Prostate gland (tissue), 2 donors: ENCODE measurements at places on chromosomes 1 and 21. TPM values are rescaled to one million over a fixed set of nuclear protein-coding genes. Genes with fewer than 3 reads are reported as not detected.

The COL8A2 gene
- total RNA-seq = 10.7 TPM

The RORC gene
- 73.2 TPM for total RNA-seq

The TFF3 gene
- total RNA-seq = 30.6 TPM

- peaks cover 4% of the 10 kb centered on the region for H3K4me1 ChIP-seq
- H3K4me3 ChIP-seq = peak overlapping the region; percentile 1
- peak overlapping the region; percentile 96 for H3K27ac ChIP-seq
- no peaks in the 10 kb centered on the region for H3K27me3 ChIP-seq
- DNase-seq = no peak
Measured at GRCh38 chr1:209803568-209803967, 2.4 kb downstream of the IRF6 start.

The WLS gene
- total RNA-seq = 74.5 TPM

DNA sequence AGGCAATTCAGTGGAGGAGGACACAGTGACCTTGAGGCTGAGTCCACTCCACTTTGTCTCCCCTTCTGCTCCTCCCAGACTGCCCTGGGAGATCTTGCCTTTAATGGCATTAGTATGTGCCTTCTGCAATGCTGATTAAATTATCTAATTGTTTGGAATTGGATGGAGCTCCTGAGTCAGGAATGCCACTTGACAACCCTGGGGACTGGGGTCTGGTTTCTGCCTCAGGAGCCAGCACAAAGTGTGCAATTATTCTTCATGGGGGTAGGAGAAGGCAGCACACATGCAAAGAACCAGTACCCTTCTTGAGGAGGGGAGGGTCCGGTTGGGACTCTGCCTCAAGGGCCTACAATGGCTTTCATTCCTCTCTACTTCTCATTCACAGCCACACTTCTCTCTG is 11.9 kb upstream of the PLXNA2 start:
- H3K4me1 ChIP-seq = no peaks in the 10 kb centered on the region
- H3K36me3 ChIP-seq = no peaks in the 10 kb centered on the region
- H3K4me3 ChIP-seq = no peak overlapping the region
- no peak for DNase-seq

The RAB4A gene
- 106 TPM for total RNA-seq

GRCh38 chr21:15058854-15059263 is 5.9 kb downstream of the NRIP1 start:
- H3K4me1 ChIP-seq = peaks cover 17% of the 10 kb centered on the region
- DNase-seq = no peak
- H3K27me3 ChIP-seq = no peaks in the 10 kb centered on the region
- no peak overlapping the region for H3K4me3 ChIP-seq

The USH2A gene
- 0.74 TPM for total RNA-seq

GRCh38 chr21:42841156-42841915 is 38.0 kb downstream of the WDR4 start:
- H3K27me3 ChIP-seq = no peaks in the 10 kb centered on the region
- no peak overlapping the region for H3K4me3 ChIP-seq
- no peak for DNase-seq
- H3K36me3 ChIP-seq = no peaks in the 10 kb centered on the region
- H3K4me1 ChIP-seq = no peaks in the 10 kb centered on the region
- no peak overlapping the region for H3K27ac ChIP-seq

The SPTA1 gene
- not detected for total RNA-seq

The CFHR3 gene
- total RNA-seq = not detected
